ENCODE measurements at places on chromosomes 6 and 20.

- no peak for DNase-seq
Measured at GRCh38 chr20:19631410-19631809, 126.6 kb upstream of the RIN2 start.

GRCh38 chr20:1973601-1974440 lies 20.0 kb downstream of the PDYN start:
- DNase-seq: no peak

GRCh38 chr6:100915876-100916275 lies 34.7 kb upstream of the ASCC3 start:
- DNase-seq: no peak

DNA sequence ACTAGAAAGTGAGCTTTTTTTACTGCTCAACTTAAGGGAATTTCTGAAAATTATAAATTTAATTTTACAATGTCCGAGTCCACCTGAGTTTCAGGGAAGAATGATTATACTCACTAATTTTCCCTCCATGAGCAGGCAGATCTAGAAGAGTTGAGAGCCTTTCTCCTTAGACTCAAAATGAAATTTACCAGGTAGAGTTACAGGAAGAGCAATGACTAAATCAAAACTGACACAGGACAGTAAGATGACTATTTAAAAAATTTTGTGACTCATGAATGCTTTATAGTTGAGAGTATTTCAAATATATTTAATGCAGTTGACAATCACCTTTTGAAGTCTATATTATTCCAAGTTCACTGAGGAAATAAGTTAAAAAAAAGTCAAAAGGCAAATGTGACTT lies 198.1 kb upstream of the NRSN1 start:
- no peak for DNase-seq

DNA sequence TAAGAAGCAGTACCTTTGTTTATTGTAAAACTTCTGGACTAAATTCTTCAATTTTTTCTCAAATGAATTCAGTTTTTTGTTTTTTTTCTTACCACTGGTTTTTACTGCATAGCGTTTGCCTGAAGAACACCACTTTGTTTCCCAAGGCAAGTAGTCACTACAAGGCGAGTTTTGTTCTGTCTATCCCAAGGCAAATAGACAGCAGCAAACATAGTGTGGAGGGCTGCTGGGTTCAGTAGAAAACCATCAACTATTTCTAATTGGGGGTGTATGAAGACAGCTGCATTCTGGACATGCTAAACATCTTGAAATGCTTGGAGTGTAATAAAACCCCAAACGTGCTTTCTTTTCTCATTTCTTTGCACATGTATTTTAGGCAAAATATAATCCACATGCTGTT lies 197.4 kb downstream of the ESR1 start:
- DNase-seq: no peak

DNA sequence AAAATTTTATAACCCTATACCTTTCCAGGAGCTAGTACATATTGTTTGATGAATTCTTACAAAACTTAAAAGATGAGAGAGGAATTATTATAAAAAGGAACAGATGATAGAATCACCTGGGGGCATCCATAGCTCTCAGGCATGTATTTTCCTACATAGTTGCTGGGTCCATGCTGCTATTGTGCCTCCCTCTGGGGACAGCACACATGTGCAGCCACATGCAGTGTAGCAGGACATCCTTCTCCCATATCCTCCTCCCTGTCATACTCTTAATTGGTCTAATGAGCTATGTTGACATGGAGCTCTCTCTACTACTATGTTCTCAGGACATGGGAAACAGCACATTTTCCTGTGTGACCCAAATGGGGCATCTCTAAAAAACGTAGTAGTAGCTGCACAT lies 898.2 kb upstream of the MAP3K7 start:
- DNase-seq: no peak

GRCh38 chr20:11564491-11564890 lies 353.2 kb upstream of the BTBD3 start:
- DNase-seq: no peak

DNA sequence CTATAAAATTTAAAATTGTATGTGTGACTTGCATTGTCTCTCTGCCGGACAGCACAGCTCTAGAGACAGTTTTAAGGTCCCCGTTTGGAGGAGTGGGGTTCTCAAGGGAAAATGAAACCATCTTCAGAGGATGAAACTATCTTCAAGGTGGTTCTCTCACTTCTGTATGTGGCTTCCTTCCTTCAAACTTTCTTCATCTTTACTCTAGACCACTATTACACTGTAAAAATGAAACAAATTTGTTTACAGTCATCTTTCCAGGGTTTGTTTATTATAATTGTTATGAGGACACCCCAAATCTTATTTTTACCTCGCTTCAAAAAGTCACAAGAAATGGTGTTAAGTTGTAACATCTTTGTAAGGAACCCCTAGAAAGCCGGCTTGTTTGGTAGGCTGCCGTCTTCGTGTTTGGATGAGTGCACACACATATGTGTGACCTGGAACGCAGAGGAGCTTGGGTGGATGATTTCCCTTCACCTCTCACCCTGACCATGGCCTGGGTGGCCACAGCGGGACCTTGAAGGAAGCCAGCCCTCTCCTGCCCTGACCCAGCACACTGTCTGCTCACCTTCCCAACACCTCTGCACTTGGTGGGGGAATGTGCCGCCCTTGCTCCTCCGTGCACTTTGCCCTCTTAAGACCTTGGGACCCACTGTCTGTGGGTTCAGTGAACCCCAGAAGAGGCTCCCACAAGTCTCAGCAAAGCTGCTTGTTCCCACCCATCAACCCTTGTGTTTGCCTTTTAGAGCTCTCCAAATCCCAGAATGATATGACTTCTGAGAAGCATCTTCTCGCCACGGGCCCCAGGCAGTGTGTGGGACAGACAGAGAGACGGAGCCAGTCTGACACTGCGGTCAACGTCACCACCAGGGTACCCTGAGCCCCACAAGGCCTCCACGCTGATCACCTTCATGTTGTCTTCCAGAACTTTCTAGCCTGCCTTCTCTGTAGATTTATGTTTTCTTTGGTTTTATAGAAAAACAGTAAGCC lies 67.8 kb downstream of the SYTL3 start:
- DNase-seq: no peak

DNA sequence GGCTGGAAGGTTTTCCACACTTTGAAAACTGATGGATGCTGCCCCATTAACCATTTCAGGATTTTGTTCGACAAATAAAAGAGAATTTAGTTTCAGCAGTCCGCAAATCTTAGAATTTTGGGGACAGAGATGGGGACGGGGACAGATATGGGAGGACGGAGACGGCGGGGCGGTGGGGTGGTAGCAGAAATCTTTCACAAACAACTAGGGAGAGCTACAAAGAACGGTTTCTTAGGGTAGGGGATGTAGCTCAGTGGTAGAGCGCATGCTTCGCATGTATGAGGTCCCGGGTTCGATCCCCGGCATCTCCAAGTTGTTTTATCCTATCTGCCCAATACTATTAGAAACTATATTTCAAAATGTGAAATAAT lies 15.1 kb downstream of the HMGN4 start:
- DNase-seq: peak; percentile 80

- DNase-seq: no peak
Measured at GRCh38 chr20:34514897-34515483, 1.2 kb upstream of the DYNLRB1 start.

DNA sequence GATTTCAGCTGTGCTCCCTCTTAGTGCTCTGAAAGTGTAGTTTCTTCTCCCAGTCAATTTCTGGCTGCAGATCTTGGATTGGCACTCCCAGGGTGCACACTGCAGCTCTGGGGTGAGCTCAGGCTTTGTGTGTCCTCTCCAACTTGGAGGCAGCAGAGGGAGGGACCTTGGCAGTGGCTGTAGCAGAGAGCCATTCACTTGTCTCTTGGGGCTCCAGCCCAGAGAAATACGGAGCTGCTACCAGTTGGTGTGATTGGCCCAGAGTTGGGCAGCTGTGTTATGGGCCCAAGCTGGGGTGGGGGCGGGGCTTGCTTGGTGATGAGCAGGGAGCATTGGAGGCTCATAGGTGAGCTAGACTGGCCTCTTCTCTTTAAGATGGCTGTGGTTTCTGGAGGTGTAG lies 65.9 kb downstream of the KLHL32 start:
- DNase-seq: no peak

GRCh38 chr6:38209371-38210260 lies 390.1 kb downstream of the ZFAND3 start:
- DNase-seq: no peak

DNA sequence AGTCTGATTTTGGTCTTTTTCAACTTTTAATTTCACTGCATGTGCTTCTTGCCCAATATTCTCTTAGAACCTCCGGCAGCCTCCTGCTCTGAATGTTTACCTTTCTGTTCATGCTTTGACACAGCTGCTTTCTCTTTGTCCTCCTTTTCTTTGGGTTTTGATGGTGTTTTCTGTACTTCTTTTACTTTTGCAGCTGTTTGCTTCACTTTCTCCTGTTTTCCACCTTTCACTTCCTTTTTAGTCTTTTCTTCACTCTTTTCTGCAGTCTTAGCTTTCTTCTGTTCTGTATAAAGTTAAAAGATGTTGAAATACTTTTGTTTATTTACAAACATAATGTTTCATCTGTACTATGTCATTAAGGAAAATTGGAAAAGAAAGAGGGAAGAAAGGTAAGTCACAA lies 133.1 kb downstream of the TRDN start:
- DNase-seq: no peak

GRCh38 chr6:17392978-17393891 lies at the start of gene CAP2:
CAP2 (plus strand) TSS chr6:17393595; CDS start chr6:17421556, 27,961 bp downstream.
- DNase-seq: no peak

DNA sequence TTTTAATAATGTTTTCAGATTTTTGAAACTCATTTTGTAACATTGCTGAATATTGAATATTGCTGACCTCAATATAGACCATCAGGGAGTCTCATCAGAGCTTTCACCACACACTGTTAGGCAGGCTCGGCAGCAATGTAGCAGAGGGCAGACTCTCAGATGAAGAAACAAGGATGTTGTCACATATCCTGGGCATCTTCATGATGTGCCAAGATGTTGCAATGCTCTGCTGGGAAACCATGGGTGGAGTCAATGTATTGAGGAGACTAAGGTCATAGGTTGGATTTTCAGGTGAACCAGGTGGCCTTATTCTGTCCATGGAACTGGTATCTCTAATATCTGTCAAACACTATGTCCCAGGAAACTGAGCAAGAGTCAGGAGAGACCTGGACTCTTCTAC lies 27.3 kb downstream of the NR2E1 start:
- no peak for DNase-seq

DNA sequence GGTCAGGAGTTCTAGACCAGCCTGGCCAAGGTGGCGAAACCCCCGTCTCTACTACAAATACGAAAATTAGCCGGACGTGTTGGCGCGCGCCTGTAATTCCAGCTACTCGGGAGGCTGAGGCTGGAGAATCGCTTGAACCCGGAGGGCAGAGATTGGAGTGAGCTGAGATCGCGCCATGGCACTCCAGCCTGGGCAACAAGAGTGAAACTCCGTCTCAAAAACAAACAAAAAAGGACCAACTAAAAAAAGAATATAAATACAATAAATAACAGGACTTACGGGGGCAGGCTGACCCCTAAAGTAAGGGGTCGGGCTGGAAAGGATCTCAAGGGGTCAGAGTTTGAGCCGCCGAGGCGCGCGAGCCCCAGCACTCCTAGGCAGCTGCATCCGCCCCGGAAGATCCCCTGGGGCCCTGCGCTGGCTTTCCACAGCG lies 509 bp upstream of the TPD52L2 start:
- DNase-seq: no peak

- DNase-seq: no peak
Measured at GRCh38 chr6:160088069-160088783, 33.4 kb upstream of the SLC22A1 start.

DNA sequence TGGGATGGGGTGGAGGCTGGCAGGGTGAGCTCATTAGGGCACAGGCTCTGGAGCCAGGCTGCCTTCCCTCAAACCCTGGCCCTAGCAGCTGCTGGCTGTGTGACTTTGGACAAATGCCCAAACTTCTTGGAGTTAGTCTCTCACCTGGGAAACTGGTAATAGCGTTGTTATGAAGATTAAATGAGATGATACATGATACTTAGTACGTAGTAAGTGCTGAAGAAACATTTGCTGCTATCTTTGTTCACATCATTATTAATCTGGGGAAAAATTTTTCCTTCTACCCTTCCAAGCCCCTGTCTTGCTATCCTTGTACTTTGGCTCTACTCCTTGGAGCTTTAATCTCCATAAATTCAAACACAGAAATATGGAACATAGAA lies 22.3 kb upstream of the PPARD start:
- no peak for DNase-seq

DNA sequence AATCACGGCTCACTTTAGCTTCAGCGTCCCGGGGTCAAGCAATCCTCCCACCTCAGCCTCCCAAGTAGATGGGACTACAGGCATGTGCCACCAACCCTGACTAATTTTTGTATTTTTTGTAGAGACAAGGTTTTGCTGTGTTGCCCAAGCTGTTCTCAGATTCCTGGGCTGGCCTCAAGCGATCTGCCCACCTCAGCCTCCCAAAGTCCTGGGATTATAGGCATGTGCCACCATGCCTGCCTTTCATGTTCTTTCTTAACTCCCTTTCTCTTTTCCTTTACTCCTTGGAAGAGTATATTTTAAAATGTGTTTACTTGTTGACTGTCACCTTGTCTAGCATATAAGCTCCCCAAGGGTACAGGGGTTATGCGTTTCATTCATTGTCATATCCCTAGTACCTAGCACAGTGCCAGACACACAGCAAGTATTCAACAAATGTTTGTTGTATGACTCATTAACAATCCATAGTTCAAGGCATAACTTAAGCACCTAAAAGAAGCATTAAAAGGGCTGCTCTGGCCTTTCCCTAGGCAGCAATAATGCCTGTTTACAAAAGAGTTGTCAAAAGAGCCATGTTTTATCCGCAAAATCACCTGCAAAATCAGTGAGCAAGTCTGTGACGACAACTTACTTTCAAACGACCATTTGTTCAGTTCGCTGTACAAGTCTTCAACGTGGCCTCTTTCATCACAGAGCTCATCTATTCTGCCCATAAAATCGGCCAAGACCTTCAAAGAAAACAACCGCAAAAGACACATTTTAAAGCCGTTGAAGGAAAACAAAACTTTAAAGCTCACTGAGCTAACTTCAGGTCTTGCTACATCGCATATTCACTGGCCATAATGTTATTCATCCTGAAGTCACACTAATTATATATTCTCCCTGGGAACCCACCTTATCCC lies 4.6 kb downstream of the CYP24A1 start:
- DNase-seq: no peak

DNA sequence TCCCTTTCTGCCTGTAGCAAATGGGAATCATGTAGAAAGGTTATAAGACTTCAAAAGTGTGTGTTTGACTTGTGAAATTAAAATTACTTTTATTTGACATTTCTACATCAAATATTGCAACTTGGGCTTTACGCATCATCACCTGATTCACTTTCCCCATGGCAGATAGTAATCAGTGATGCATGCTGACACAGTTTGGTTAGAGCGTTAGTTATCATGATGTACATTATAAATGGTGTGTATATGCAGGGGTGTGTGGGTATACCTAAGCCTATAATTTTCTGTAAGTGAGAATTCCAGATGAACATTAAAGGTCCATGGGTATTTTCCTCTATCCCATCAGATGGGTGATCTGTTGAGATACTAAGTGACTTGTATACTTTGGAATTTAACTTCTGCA lies 141.5 kb downstream of the KLHL32 start:
- no peak for DNase-seq

DNA sequence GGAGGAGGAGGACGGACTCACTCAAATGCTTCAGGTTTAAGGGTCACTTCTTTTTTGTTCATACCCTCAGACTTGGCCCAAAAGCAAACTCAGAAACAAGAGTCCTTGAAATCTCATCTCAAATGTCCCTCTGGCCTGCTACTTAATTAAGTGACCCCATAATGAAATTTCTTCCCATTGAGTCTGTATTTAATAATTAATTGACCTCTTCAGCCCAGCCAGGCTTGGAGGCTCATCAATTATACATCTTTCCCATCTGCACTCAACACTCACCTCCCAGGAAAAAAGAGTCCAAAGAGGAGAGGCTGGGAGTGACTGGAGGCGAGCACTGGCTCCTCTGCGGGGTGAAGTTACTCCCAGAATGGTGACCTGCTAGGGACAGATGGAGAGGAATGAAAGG lies 90.5 kb upstream of the EYA2 start:
- DNase-seq: no peak

All from activated CD4-positive, alpha-beta memory T cell treated with anti-CD3 and anti-CD28 coated beads, Interleukin-2, amount 10 ng/mL, durations not matched to agents 7 days and 5 days (primary cell).